ENCODE measurements at places on chromosomes 12 and 14.

- DNase-seq, result no peak
Measured at GRCh38 chr14:70436867-70437266, 15.1 kb upstream of the ADAM21 start.

GRCh38 chr12:97940629-97941028 lies 478.0 kb downstream of the RMST start:
- DNase-seq, result no peak

GRCh38 chr14:72000907-72001306 lies 68.7 kb downstream of the RGS6 start:
- no peak for DNase-seq

DNA sequence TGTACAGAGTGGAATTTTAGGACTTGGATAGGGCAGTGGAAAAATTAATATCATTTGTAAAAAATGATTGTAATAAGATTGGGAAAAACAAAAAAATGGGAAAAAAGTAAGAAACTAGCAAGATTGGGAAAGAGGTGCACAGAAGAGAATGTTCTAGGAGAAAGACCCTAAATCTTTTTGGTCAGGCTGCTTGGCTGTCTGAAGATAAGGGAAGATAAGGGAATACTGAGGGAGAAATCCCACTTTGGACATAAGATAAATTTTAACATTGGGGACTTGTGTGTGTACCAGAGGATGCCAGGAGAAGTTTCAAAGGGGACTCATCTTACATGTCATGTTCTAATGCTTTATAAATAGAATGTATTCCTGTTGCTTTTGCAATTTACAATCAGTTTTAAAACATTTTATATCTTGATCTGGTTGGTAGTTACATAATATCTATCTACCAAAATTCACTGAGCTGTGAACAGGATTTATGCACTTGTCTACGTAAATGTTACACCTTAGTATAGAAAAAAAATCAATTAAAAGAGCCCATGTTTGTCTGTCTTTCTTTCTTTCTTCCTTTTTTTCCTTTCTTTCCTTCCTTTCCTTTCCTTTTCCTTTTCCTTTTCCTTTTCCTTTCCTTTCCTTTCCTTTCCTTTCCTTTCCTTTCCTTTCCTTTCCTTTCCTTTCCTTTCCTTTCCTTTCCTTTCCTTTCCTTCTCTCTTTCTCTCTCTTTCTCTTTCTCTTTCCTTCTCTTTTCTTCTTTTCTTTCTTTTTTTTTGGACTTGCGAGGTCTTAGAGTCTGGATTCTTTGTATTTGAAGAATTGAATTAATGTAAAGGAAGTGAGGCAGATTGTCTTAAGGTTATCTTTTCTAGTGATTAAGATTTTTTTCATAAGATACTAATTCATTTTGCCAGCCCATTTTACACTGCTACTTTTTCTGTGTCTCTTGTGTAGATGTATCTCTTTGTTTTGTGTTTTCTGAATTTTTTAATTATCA lies 66.1 kb downstream of the KTN1 start:
- no peak for DNase-seq

GRCh38 chr12:44574586-44574985 lies 301.5 kb downstream of the NELL2 start:
- DNase-seq, result no peak

DNA sequence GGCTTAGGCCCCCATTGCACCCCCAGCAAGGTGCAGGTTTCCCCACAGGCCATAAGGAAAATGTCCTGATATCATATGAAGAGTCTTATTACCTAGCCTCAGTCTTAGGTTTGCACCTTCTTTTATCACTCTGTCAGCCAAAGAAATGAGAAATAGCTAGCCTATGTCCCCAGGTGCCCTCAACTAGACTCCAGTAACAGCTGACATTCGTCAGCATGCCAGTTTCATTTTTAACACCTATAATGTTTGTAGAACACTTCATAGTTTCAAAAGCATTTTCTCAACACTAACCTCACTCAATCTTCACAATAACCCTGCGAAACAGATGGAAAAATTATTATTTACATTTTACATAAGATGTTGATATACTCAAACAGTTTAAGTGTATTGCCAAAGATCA lies 24.0 kb upstream of the OR10P1 start:
- no peak for DNase-seq

DNA sequence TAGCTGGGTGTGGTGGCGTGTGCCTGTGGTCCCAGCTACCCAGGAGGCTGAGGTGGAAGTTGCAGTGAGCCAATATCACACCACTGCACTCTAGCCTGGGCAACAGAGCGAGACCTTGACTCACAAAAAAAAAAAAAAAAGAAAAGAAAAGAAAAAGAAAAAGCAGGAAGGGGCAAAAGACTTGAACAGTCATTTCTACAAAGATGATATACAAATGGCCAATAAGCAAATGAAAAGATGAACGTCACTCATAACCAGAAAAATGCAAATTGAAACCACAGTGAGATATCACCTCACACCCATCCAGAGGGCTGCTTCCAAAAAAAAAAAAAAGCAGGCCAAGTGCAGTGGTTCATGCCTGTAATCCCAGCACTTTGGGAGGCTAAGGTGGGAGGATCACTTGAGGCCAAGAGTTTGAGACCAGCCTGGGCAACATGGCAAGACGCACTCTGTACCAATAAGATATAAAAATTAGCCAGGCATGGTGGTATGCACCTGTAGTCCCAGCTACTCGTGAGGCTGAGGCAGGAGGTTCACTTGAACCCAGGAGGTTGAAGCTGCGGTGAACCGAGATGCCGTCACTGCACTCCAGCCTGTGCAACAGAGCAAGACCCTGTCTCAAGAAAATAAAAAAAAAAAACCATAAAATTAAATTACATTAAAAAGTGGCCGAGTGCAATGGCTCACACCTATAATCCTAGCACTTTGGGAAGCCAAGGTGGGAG lies 20.5 kb downstream of the UBC start:
- no peak for DNase-seq

GRCh38 chr14:93183596-93184317 lies 940 bp downstream of the MOAP1 start:
- DNase-seq, result no peak

DNA sequence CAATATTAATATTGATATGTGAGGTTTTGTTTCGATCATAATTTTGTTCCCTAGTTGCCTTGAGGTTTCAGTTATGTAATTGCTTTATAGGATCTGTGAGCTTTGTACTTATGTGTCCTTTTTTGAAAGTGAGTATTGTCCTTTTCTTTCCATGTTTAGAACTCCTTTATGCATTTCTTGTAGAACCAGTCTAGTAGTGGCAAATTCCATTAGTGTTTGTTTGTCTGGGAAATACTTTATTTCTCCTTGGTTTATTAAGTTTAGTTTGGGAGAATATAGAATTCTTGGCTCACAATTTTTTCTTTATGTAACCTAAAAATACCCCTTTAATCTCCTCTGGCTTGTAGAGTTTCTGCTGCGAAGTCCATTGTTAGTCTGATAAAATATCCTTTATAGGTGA lies 127.5 kb upstream of the KITLG start:
- no peak for DNase-seq

DNA sequence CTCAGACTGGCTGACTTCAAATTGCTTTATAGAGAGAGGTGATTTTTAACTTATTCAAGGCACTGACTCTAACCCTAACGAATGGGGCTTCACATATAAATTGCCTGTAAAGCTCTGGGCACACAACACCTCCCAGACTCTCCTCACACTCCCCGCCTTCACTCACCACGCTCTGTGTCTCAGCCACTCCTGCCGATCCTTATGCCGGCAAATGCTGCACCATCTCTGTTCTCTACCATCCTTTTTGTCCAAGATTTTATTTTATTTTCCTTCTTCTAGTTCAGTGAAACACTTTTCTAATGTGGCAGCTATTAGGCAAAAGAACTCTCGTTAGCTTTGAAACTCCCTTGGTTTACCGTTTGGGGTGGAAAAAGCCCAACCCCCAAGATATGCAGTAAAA lies 446.1 kb upstream of the TMEM132C start:
- no peak for DNase-seq

DNA sequence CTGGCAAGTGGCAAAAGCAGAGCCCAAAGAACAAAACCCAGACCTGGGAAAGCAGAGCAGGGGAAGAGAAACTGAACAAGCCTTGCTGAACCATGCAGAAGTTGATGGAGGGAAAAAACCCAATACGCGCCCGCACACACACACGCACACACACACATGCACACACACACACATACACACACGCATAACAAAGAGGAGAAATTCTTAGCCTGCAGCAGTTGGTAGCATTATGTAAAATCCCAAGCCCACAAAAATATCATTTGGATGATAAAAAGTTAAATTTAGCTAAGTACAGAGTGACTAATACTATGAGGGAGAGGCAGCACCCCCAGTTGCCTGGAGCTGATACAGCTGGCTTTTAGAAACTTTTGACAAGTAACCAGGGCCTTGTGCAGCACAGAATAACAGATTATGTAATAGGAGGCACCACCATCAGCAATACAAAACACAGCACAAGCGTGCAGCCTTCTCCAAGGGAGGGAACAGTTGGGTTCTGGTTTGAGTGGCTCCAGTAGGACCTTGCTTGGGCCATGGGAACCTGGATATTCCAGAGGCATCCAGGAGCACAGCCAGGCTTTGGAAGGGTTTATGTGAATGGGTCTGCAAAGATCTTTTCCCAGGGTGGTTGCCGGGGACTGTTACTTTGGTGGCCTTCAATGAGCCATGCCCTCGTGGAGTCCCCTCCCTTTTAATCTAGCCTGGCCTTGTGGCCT lies 35.3 kb downstream of the PITPNM2 start:
- no peak for DNase-seq

- peak; percentile 48 for DNase-seq
Measured at GRCh38 chr14:102795060-102795925, 18.0 kb downstream of the TRAF3 start.

DNA sequence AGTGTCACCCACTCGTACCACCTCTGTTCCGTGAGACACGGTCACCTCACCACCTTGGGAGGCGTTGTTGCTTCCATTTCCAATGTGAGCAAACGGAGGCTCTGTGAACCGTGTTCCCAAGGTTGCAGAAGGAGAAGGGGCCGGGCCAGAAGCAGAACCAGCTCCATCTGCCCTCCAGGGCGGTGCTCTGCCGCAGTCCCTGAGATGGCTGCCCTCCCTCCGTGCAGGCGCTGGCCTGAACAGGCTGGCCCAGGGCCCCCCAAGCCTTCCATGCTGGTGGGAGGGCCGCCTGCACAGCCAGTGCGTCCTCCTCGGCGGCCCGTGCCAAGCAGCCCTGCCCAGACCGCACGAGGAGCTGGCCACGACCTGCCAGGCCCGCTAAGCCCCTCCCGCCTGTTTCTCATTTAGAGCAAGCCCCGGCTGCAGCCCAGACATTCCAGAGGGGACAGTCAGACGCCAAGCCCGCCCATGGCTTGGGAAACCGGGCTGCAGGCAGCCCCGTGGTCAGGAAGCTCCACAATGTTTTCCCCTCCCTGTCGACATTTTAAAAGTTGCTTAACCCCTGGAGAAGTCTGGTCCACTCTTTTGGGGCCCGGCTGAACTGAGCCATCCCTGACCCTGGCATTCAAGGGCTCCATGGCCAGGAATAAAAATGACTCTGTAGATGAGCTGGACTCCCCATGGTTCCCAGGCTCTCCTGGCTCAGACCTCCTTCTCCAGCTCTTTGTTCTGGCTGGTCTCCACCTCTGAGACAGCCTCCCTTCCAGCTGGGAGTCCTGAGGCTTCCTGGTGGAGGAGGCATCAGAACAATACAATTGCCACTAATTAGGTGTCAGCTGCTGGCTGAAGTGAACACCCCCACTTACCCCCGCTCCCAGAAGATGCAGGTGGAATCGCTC lies 236.0 kb downstream of the BCL11B start:
- DNase-seq, result no peak

DNA sequence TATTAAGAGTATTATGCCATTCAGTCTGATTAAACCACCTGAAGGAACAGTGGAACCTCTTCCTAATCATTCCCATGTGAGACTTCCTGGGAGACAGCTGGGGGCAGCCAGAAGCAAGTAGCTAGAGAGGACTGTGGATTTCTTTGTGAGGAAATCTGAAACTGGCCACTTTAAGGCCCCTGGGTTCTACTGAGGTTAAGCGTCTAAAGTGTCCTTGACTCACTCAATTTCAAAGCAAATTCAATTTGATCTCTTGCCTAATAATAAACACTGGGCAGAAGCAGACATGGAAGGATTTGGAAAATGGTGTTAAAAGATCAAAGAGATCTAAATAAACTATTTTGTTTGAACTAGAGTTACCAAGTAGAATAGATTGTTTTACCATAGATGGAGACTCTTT lies 909.9 kb downstream of the NRXN3 start:
- DNase-seq, result no peak

GRCh38 chr14:100383727-100384158 lies 60.6 kb downstream of the SLC25A47 start:
- DNase-seq, result no peak

DNA sequence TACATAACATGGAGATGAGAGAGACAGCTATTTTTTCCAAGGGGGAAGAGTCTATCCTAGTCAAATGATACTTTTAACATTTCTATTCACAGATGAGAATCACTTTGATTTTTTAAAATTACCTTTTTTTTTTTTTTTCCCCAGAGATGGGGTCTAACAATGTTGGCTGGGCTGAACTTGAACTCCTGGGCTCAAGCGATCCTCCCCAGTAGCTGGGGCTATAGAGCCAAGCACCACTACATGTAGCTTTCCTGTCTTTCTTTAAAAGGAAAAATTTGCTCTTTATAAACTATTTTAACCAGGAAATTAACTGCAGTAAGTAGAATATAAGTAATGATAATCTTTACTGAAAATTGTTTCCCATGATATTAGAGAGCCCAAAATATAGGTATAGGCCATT lies 3.3 kb downstream of the PRICKLE1 start:
- no peak for DNase-seq

DNA sequence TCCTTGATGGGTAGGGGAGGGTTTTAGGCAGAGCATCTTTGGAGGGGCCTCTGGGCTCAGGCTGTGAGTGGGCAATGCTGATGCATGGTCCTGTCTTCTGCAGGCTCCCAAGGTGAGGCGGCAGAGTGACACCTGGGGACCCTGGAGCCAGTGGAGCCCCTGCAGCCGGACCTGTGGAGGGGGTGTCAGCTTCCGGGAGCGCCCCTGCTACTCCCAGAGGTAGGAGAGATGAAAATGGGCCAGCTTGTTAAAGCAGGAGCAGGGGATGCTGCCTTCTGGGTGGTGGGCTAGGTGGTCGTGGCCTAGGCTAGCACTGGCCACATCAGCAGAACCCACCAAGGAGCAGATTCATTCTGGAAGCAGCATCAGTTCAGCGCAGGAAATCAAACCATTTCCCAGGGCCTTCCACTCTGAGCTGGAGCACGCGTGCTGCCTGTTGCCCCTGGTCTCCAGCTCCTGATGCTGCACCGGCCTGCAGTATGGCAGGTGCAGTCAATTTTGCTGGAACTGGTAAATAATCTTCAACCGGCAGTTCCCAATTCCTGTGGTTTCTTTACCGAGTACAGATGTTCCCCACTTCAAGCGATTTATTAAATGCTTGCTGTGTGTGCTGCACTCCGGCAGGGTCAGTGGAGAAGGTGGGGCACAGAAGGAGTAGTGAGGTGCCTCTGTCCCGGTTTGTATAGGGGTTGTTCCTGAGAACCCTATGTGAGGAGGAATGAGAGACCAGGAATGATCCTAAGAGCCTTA lies 7.4 kb downstream of the PAPLN start:
- DNase-seq, result no peak

- no peak for DNase-seq
Measured at GRCh38 chr14:43894534-43894933, 612.5 kb downstream of the FSCB start.

GRCh38 chr12:121050725-121051124 lies 11.7 kb upstream of the OASL start:
- no peak for DNase-seq

All from NCI-H2029 (cell line).